ENCODE measurements at places on chromosomes 2 and 18.

DNA sequence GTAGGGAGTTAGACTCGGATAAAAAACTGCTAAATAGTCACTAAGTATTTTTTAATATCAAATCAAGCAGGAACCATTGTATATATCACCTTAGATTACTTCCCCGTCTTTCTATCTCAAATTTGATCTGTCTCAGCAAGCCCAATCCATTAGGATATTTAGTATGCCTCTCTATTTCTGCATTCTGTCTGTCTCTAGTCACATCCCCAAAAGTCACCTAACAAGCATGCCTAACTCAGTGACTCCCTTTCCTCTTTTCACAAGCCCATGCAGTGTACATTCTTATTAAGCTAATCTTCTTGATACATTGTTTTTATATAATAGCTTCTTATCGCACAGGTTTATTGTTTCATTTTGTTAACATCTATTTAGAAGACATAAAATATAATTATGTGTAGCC lies 57.8 kb downstream of the PDE1A start:
- DNase-seq: no peak

DNA sequence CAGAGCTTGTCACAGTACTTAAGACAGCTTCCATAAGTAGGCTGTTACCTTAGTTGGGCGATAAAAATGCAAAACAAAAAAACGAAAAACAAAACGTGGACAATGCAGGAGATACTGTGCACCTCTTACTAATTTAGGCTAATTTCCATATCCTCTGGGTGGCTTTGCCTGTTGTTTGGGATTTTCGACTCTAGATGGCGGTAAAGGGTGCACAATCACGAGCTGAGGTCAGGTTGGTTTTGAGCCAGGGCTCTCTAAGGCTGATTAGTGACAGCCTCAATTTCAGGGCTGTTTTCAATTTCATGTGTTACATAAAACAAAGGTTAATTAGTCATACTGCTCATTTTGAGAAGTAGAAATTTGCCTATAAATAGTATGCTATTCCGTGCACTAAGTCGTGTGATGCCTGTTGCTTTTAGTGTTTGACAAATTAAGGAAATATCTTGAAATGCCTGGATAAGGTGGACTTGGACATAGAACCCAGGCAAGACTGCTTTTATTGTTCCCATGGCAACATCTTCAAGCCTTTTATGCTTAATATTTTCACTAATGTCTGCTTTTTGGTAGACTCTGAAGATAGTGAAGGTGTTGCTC lies 493.1 kb downstream of the SOCS6 start:
- peak; percentile 76 for DNase-seq

DNA sequence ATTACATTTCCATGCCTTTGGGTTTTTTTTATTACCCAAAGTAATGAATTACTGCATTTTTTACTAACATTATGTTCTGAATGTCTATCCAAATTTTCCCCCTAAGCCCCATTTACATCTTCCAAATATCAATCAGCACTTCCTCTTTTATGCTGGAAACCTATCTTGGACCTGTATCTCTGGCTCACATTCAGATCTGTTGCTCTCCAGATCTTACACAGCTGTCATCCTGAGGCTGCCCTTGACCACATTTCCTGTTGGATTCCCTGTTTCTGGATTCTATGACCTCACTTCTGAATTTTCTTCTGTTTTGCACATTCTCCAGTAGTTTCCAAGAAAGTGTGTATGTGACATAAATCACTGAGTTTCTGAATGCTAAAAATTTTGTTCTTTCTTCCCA lies 146.7 kb downstream of the PDE1A start:
- DNase-seq: no peak

GRCh38 chr2:167908786-167909185 lies 338.6 kb downstream of the STK39 start:
- DNase-seq: no peak

DNA sequence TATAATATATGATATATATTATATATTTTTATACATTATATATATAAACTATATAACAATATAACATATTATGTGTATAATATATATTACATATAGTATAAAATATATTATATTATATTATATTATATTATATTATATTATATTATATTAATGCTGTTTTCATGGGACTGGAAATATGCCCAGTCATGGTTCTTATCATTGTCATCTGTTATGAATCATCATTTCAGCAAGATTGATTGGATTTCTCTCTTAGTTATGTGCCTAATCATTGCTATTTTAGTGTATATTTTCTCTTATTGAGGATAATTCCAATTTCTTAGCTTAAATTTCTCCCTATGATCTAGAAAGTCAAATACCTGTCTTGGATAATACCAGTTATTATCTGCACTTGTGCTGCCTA lies 617.8 kb downstream of the TRIB2 start:
- no peak for DNase-seq

DNA sequence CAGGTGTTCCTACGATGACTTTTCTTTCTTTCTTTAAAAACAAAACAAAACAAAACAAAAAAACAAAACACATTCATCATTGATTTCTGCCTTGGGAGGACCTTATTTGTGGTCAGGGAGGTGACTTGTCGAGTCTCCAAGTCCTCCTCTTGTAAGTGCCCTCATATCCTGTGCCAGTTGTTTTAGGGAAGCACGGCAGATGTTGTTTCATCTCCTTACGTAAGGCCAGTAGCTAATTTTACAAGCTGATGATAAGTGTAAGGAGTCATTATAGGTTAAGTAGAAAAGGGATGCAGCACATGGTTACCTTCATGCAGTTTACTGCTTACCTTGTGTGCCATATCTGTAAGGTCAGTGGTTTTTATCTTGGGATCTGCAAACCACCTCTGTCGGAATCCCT lies 52.2 kb downstream of the MRPS9 start:
- no peak for DNase-seq

DNA sequence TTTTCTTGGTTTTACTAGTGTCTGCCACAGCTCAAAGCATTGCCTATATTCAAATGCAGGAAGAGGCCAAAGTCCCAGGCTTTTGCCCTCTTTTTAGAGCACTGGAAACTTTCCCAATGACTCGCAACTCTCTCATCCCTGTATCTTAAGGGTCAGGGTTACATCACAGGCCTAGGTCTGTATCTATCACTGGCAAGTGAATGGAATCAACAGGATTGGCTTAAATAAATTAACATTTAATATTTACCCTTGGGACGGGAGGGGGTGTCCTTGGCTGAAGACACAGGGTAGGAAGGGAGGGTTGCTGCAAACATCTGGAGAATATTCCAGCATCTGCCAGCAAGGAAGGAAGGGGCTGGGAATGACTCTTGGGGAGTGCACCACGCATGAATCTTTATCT lies 242.6 kb downstream of the SLC4A3 start:
- no peak for DNase-seq

DNA sequence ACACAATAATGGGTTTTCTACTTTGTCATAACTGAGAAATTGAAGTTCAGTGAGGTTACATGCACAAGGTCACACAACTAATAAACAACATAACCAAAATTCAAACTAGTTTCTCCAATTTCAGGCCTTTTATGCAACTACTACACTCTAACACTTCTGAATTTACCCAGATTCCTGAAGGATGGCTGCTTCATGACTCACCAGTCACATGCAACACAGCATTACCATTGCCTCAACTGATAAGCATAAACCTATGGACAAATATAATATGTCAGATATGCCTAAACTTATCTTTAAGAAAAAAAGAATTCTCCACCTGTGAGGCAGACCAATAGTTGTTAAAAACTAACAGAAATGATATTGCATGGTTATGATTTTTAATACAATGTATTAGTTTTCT lies 586.5 kb upstream of the SLC8A1 start:
- DNase-seq: no peak

DNA sequence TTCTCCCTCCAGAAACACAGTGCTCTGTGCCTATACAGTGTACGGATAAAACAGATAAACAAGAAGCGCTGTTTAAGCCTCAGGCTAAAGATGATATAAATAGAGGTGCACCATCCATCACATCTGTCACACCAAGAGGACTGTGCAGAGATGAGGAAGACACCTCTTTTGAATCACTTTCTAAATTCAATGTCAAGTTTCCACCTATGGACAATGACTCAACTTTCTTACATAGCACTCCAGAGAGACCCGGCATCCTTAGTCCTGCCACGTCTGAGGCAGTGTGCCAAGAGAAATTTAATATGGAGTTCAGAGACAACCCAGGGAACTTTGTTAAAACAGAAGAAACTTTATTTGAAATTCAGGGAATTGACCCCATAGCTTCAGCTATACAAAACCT lies 70.7 kb downstream of the TANK start:
- DNase-seq: no peak

GRCh38 chr2:216012133-216012829 lies 1.1 kb downstream of the MREG start:
- DNase-seq: no peak

GRCh38 chr2:233003658-233004555 lies 9.1 kb downstream of the NGEF start:
- DNase-seq: no peak

DNA sequence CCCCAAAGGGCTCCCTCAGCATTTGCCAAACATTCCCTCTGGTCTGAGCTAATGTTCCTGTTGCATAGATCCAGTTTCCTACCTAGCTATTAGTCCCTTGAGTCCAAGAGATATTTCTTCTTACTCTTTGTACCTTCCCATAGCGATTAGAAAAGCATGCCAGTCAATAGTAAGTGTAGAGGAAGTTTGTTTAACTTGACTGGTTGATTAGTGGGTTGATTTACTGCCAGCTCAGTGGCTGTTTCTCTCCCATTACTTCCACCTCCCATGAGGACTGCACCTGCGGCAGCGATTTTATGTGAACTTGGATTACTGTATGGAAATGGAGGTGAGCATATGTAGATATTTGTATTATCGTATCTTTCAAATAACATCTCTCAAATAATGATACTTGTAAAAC lies 1748.4 kb upstream of the CELF4 start:
- DNase-seq: no peak

GRCh38 chr2:62293490-62294271 lies 97.8 kb downstream of the B3GNT2 start:
- no peak for DNase-seq

DNA sequence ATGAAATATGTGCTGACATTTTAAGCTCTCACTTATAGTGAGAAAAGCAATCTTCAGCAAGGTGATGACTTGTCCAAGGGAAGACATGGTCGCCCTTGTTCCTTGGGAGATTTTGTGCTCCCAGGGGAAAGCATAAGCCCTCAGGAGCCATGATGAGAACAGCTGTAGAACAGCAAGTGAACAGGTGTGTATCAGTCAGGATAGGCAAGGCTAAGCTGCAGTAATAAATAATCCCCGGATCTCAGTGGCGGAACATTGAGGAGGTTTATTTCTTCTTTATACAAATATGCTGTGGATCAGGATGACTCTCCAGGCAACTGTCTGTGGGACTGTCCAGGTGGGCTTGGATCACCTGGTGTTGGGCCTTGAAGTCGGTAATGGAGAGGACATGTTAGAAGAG lies 103.1 kb downstream of the MSH2 start:
- DNase-seq: no peak

GRCh38 chr2:240568678-240569522 lies 616 bp downstream of the RNPEPL1 start:
- peak; percentile 46 for DNase-seq

DNA sequence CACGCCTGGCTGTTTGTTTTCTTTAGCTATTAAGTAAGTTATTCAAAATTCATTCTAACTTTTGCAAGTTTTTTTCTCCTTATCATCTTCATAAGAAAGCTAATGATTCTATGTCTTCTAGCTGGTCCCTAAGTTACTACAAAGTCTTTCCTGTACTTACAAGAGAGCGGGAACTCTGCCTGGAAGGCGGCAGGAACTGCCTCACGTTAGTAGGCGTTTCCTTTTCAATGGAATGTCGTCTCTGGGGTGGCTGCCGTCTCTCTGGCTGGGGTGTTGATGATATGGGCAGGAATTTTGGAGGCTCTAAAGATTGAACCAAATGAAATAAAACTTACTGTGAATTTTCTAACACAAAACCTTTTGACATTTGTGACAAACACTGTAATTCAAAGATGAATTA lies 55.5 kb downstream of the PRELID3A start:
- no peak for DNase-seq

GRCh38 chr2:6353669-6354068 lies 512.0 kb downstream of the CMPK2 start:
- no peak for DNase-seq

DNA sequence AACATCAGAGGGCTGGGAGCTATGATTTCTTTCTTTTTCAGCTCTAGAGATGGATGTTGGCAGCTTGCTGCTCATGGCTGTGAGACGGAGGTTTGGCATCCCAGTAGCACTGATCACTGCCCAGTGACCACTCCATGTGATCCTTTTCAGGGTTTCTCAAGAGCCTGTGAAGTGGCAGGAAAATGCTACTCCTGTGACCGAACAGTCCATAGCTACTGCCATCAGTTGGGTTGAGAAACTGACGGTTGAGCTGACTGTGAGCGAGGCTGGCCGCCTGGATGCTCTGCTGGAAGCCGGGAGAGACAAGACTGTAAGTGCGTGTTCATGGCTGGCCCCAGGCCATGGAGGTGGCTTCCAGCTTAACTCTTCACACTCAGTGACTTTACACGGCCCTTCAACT lies 34.2 kb downstream of the VWA3B start:
- DNase-seq: no peak

GRCh38 chr2:76298041-76298440 lies 587.3 kb upstream of the GCFC2 start:
- no peak for DNase-seq

- DNase-seq: no peak
Observed at GRCh38 chr2:47072018-47072691, 83.0 kb downstream of the STPG4 start.

DNA sequence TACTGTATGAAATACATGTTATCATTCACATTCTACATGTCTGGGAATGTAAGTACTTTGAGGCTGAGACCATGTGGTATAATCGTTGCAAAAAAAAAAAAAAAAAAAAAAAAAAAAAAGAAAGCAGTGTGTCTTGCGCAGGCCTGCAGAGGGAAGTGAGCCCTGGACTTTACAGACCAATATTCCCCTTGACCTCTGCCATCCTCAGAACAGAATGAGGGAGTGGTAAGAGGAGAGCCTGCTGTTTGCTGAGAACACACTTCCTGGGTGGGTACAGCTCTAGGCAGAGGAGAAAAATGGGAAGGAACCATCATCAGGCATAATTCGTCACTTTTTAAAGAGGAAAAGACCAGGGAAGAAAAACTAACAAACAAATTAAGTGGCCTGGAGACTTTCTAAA lies 28.8 kb upstream of the TBC1D8 start:
- DNase-seq: no peak

GRCh38 chr2:201407265-201407664 lies 44.0 kb downstream of the TRAK2 start:
- DNase-seq: no peak

- DNase-seq: no peak
Observed at GRCh38 chr2:177207101-177207500, 5.5 kb upstream of the HNRNPA3 start.

GRCh38 chr2:58063641-58064040 lies 17.0 kb downstream of the VRK2 start:
- DNase-seq: no peak

DNA sequence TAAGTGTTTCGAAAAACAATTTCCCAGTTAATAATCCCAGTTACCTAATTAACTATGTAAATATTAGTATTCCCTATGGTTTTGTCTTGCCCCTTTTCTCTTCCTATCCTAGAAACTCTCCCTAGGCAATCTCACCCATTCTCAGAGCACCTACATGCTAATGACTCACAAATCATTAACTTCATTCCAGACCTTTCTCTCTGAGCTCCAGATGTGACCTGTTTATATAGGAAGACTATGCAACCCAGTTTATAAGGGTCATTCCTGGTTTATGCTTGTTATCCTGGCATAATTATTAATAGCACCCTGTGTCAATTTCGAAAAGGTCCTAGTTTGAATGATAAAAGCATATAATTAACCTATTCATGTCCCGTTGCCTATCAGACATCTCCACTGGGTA lies 14.8 kb upstream of the SERTAD2 start:
- DNase-seq: no peak
